Activated T-cell treated with anti-CD3 and anti-CD28 coated beads for 4 hours (primary cell): ENCODE measurements at places on chromosomes 5 and 9.

GRCh38 chr9:70873506-70873905 is 247.9 kb downstream of the TRPM3 start:
- no peak for DNase-seq

GRCh38 chr9:3137347-3137695 is 293.4 kb upstream of the PUM3 start:
- DNase-seq = no peak

DNA sequence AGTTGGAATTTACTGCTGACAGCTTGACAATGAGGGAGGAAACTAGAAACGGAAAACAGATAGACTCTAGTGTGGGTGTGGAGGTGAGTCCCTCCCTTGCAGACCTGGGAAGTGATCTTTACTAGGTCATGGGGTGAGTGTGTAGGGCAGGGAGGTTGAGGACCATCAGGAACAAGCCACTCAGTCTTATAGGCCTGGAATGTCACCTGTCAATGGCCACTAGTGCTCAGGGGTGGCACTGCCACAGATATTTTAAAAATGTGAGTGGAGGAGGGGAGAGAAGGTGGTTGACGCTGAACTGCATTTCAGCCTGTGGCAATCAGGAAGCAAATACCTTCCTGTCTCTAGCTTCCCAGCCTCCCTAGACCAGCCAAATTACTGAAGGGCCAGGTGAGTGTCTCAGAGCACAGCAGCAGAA is 9.0 kb downstream of the OR2S2 start:
- no peak for DNase-seq

- no peak for DNase-seq
Observed at GRCh38 chr5:1298723-1299510, 4.0 kb upstream of the TERT start.

GRCh38 chr5:55232271-55232984 is 980 bp downstream of the CCNO start:
- no peak for DNase-seq

DNA sequence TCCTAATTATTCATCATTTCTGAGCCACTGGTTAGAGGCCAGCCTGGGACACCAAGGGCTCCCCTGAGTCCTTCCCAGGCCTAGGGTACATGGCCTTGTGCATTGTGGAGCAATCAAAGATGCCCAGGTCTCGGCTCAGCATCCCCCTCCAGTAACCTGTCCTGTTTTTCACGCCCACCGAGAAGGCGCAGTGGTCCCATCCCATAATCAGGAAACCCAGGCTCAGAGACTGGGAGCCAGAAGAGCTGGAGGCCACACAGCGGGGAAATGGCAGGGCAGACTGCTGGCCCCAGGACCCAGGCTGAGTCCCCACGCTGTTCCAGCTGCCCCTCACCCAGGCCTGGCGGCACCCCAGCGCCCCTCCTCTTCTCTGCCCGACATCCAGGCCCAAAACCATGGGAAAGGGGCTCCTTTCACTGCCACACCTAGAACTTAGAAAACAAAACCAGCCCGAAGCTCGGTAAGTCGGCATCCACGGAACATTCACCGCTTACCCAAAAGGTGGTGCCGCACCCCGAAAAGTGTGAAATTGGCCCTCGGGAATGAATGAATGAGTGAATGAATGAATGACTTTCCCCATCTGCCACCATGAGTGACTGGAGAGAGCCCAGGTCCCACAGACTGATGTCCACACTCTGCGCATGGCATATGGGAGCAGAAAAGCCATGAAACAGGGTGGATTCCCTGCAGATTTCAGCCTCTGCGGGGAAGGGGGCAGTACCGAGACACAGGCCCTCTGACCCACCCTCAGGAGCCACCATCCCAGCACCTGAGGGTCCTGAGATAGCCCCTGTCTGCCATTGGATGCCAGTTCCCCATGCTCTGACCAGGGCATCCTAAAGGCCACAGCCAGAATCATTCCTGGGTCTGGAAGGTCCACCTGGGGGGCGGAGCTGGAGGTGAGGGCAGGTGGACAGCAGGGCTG is 132.5 kb downstream of the OLFM1 start:
- DNase-seq = no peak

DNA sequence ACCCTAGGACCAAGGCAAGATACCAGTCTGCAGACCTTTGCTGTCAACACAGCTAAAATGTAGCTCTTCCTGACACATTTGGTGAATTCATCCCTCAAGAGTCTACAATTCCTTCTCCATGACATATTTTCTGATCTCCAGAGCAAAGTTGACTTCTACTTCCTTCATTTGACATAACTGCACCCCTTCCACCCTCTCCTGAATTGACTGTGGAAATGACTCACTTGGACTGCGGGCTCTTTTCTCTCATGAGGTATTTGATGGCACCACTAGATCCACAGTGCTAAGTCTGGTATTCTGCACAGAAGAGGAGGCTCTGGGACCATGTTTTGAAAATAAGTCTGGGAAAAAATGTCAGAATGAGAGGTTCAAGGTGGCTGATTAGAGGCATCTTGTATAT is 338.4 kb upstream of the TRPC7 start:
- DNase-seq = no peak

DNA sequence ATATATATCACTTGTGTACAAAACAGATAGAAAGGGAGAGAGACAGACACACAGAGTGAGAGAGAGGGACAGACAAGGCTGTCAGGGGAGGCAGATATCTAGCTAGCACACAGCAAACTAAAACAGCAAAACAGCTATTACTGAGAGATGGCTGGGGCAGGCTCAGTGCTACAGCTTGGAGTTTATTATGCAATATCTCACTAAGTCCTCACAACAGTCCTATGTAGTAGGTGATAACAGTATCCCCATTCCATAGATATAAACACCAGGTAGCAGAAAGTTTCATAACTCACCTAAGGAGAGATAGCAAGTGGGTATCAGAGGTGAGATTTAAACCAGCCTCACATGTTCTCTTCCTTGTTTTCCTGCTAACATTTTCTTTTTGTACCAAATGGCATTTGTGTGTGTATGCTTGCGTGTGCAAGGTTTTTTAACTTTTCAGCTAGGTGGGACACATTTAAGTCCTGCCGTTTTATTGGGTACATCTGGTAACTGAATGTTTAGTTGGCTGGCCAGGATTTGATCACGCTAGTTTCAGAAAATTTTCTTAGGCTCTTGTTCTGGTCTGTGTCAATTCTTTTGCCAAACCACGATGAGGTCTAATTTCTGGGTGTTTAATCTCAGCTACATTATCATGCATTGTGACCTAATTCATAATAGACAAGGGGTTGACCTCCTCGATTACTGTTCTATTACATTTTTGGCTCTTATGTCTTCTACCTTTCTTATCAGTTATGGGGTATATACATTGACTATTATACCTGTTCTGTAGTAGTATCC is 105.1 kb downstream of the LMNB1 start:
- DNase-seq = no peak

DNA sequence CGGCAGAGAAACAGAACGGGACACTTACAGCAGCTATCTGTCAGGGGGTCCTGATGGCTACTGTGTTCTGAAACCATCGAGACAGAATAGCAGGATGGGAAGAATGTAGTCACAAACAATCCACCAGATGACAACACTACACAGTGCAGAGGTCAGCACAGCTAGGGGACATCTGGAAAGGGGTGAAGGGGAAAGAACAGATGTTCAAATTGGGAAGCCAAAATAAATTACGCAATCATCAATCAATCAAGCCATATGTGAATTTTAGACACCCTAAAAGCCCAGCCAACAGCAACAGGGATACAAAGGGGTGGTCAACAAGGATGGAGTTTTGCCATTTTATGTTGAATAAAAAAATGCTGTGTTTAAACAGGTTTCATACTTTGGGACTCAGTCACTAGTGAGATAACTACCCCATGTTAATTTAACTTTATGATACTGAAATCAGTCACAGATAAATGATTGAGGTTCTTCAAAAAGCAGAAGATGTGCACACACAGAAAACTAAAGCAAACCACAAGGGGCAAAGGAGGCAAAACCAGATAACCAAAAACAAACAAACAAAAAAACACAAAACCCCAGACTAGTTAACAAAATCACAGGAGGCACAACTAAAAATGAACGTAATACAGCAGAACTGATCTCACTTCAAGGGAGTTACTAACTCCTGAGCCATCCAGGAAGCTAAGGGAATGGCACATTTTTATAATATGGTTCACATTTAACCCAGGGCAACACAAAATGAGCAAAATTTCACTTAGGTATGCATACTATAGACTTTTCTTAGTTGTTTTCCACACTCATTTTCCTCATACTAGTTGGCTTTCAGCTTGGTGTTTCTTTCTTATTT is 65.9 kb downstream of the HABP4 start:
- no peak for DNase-seq

- DNase-seq = no peak
Observed at GRCh38 chr9:78928625-78929405, 631.9 kb downstream of the PSAT1 start.

DNA sequence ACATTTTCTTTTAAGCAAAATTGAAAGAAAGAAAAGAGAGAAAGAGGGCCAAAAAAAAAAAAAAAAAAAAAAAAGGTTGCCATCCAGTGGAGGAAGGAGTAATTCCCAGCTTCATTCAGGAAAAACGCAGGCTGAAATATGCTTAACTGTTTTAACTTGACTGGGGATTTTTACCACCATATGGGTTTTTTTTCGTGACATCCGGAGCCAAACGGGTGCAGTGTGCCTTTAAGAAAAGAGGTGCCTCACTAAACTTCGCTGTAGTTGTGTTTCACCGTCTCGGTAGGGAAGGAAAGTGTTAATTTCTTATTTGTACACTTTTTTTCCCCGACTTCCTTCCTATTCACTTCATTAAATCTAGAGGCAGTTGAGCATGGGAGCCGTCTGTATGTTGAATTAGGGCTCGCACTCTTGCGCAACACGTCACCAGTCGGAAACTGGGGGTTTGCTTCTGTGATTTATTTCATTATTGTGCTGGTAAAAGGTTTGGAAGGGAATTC is 143.0 kb downstream of the SMARCA2 start:
- DNase-seq = peak; percentile 15

DNA sequence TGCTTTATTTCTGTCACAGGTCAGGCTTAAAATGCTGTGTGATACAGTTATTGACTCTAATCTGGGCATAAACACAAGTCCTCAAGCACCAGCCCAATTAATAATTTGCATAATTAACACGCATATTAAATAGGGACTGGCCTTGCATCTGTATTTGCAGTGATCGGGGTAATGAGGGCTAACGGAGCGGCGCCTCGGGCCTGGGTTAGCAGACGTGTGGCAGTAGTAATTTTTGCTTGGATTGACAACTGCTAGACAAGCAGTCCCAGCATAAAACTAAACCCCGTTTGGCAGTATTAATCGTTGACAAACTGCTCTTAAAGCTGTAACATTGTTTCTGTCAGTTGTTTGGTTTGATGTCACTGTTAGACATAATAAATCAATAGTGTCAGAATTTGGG is 109.2 kb downstream of the PBX3 start:
- DNase-seq = no peak

DNA sequence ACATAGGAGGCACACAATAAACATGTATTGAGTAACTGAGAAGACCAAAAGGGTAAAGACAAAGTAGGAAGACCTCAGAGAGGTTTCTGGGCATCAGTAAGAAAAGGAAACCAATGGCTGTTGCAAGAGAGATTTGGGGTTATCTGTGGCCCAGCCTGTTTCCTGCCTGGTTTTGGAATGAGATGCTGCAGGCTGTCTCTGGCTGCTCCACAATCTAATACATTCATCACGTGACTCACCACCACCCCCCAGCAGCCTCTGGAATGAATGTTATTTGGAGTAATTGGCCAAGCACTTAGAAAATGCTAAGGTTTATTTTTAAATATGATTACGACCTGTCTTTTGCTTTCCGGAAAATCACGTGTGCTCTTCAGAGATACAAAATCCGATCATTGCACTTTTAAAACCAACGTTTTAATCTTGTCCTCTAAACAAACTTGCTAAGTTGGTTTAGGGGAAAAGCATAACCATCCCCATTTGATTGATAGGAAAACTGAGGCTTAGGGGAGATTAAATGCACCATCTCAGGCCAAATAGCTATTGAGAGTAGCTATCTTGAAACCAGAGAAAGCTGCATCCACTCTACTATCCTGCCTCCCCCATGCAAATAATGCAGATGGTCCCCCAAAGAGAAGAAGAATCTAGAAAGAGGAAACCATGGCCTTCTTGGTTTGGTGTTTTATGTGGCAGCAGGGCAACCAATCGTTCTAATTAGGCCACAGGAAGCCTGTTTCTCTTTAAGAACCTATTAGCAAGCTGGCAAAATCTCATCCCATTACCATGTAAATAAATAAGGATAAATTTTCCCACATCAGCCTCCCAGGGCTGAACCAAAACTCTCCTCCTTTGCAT is 151.8 kb upstream of the ADRA1B start:
- no peak for DNase-seq

DNA sequence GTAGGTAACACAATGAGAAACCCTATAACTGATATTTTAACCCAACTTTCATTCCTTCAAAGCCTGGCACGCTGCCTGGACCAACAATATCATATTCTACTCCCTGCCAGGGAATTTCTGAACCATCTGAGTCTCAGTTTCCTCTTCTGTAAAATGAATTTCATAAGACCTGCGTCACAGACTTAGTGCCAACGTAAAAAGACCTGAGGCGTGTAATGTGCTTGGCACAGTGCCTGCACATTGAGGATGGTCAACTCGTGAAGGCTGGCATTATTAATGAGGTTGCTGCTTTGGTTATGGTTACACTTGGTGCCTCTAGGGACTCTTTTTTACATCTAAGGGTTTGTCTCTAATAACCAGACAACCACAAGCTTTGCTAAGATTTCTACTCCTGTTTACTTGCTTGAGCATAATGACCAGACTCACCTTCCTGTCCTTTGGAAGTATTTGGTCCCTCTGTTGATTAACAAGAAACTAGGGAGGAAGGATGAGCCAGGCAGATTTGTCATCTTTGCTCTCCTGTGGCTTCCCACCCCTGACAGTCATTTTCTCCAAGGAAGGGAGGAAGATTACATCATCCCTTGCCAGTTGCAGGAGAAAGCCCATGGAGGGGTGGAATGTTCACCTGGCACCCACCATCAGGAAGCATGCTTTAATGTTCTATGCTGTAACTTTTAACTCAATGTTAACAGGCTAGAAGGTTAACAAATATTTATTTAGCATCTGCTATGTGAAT is 79.0 kb downstream of the PAPPA start:
- no peak for DNase-seq

GRCh38 chr9:107945493-107945892 is 455.9 kb upstream of the KLF4 start:
- no peak for DNase-seq

DNA sequence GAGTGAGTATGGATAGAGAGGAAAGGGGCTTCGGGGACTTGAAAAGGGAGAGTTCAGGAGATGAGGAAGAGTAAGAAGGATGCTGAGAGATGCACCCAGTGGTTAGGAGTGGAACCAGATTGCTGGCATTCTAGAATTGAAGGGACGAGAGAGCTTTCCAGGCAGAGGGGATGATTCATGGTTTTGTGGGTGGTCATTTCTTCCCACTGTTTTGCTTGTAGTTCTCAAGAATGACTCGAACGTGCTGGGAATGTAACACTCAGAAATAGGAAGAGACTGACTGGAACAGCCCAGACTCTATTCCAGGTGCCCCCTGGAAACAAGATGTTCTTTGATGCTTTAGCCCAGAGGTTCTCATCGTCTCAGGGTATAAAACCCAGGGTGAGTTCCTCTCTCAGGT is 294.2 kb downstream of the ICE1 start:
- DNase-seq = no peak
